BE2C (cell line): ENCODE measurements at places on chromosomes 13 and 19.

DNA sequence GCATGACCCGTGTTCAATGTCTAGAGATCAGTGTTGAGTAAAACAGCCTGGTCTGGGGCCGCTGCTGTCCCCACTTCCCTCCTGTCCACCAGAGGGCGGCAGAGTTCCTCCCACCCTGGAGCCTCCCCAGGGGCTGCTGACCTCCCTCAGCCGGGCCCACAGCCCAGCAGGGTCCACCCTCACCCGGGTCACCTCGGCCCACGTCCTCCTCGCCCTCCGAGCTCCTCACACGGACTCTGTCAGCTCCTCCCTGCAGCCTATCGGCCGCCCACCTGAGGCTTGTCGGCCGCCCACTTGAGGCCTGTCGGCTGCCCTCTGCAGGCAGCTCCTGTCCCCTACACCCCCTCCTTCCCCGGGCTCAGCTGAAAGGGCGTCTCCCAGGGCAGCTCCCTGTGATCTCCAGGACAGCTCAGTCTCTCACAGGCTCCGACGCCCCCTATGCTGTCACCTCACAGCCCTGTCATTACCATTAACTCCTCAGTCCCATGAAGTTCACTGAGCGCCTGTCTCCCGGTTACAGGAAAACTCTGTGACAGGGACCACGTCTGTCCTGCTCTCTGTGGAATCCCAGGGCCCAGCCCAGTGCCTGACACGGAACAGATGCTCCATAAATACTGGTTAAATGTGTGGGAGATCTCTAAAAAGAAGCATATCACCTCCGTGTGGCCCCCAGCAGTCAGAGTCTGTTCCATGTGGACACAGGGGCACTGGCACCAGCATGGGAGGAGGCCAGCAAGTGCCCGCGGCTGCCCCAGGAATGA lies 1.5 kb upstream of the CEACAM5 start:
- DNase-seq = peak; percentile 66

DNA sequence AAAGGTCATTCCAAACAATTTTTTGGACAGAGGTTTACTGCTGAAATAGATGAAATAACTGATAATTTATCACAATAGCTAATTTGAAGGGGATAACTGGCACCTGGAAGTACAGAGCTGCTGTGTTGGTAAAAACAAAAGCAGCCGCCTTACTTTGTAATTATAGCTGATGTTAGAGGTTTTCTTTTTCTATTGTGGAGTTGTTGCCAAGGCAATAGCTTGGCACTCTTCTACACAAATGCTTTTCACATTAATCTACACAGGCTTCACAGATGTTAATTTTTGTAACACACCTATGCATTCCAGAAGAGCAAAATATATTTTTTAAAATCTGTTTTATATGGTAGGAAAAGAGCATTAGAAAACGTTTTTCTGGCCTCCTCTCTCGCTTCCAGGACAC lies 56.9 kb downstream of the LACC1 start:
- DNase-seq = no peak

DNA sequence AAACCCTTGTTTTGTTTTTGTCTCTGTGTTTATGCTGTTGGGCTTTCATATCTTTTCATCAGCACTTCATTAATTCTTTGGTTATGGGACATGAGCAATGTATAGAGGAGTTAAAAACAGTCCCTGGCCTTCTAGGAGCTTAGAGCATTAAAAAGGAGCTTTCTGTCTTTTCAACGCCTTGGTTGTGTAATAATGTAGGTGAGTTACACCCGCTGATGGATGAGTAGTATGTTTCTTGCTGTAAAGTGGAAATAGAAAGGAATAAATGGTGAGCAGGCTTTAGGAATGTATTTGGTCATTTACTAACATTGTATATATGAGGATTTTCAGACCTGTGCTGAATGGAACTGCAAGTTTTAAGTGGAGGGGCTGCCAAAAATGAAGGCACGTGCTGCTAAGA lies 121.5 kb upstream of the RNF113B start:
- no peak for DNase-seq

DNA sequence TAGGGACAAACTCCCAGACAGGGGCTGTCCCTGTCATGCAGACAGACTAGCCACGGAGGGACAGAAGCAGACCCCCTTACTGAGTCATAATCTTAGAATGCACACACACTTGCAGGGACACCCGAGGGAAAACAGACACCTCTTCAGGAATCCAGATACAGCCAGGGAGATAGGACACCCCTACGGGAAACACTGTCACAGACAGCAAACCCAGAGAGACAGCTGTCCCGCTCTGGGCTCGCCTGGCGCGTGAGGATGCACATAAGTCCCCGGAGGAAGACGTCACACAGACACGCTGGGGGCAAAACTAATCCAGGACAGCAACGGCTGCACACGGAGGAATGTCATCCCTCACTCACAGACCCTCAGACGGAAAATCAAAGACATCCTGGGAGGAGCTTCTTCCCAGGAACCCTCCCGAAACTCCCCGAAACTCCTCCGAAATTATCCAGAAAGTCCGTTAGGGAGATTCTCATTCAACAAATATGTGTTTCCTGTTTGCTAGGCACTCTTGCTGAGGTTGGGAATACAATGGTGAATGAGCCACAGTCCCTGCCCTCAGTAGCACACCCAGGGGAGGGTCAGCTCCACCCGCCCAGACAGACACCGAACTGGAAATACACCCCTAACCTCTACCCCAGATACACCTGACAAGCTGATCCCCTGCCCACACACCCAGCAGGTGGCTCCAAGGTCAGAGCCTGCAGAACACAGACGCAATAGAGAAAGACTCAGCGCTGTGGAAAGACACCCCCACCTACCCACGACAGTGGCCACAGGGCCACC lies 15.2 kb upstream of the TOMM40 start:
- no peak for DNase-seq

DNA sequence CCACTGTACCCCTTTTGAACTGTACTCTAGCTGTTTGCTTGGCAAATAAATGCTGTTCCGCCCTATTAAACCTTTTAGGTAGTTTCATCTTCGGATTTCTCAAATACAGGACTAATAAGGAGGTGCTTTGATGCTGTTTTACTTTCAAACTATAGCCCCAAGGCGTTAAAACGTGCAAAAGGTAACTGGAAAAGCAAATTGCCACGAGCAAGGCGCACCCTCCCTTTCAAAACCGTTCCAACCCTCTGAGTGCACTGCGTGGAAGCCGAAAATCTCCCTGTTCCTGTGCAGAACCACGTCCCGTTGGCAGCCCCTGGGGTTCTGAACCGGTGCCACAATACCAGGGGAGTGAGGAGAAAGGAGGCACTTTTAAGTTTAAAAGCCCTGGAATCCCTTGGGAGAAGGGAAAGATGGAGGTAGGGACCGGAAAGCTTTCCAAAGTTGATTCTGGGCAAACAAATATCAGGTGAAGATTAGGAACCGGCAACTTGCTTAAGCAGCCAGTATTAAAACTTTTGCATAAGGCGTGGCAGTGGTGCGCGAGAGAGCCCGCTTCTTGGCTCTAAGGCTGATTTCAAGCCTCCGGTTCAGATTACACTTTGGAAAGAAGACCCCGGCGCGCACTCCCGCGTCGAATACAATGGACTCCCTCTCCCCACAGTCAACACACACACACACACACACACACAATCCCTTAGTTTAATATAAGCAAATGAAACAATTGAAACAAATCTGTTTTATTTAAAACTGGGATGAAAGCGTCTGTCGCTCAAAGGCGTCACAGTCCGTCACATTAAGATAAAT lies 9.5 kb downstream of the POU4F1 start:
- DNase-seq = no peak

GRCh38 chr13:23359882-23360281 lies 73.6 kb downstream of the SACS start:
- DNase-seq = no peak

DNA sequence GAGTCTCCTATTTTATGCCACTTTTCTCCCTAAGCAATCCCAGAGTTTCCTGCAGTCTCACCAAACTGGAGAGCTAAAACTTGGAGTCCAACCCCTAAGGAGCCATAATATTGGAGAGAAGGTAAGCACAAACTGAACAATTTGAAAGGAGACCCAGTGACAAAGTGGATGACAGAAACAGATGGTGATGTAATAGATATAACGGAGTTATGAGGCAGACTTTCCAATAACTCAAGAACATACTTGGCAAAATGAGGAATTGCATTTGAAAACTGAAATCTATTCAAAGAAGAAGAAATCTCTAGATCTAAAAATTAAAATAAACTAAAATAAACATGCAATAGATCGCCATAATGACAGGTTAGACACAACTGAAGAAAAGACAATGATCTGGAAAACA lies 200.9 kb upstream of the MIR17HG start:
- no peak for DNase-seq

- DNase-seq = peak; percentile 20
These were observed 73.4 kb upstream of the UBL3 start for GRCh38 chr13:29923554-29924481.

DNA sequence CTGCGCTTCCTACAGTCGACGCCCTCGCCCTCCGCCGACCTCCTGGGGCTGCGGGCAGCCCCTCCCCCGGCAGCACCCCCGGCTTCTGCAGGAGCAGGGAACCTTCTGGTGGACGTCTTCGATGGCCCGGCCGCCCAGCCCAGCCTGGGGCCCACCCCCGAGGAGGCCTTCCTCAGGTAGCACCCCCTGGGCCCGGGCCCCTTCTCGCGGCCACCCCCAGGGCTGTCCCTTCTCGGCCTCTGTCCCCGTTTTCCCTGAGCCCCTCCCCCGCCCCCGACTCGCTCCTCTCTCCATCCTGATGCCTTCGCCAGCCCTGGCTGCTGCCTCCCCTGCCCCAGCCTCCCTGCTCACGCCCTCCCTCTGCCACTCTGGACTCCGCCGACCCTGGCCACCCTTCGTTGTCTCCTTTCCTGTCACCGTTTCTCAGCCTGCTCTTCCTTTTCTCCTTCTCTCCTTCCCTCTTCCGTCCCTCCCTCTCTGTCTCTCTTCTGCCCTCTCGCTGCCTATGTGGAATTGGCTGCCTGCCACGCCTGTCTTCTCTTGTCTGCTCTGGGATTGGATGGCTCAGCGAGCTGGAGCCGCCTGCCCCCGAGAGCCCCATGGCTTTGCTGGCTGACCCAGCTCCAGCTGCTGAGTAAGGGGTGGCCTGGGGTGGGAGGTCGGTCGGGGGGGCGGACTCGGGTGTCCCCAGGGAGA lies 11.0 kb downstream of the FUZ start:
- DNase-seq = peak; percentile 95

GRCh38 chr13:94419304-94419924 lies 60.1 kb downstream of the DCT start:
- no peak for DNase-seq

DNA sequence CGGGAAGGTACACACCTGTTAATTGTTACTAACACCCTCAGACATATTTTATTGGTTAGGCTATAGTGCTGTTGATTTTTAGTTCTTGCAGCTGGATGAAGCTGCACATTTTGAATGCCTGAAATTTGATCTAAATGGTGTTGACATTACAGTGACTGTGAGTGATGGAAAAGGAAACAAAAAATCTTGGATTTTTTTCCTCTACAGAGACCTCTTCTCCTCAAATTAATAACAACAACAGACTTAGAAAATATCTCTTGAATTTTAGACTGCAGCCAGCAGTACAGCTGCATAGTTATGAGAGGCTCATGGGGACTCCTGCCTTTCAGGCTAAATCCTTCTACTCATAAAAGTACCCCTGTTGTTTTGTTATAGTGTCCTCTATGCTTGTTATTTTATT lies 500.5 kb upstream of the SPRY2 start:
- no peak for DNase-seq

DNA sequence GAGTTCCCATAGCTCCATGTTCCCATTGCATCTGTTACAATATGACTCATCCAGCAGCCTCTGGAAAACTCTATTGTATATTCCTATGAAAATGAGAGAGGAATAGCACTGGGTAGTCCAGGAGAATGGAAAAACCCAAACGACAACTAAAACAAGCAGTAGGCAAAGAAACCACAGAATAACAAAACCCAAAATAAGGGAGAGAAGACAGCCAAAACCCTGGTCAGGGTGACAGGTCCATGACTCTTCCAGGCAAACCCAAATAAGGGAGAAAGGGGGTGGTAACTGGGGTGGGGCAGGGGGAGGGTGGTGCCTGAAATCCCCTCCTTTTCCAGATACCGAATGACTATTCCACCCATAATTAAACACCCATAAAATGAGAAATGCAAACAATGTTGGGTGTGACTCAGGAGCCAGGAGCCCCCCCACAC lies 4.0 kb upstream of the ZNF8 start:
- DNase-seq = no peak

- DNase-seq = no peak
These were observed 18.5 kb downstream of the RASL11A start for GRCh38 chr13:27289011-27289665.

GRCh38 chr13:111505175-111505777 lies 184.8 kb downstream of the TEX29 start:
- no peak for DNase-seq

DNA sequence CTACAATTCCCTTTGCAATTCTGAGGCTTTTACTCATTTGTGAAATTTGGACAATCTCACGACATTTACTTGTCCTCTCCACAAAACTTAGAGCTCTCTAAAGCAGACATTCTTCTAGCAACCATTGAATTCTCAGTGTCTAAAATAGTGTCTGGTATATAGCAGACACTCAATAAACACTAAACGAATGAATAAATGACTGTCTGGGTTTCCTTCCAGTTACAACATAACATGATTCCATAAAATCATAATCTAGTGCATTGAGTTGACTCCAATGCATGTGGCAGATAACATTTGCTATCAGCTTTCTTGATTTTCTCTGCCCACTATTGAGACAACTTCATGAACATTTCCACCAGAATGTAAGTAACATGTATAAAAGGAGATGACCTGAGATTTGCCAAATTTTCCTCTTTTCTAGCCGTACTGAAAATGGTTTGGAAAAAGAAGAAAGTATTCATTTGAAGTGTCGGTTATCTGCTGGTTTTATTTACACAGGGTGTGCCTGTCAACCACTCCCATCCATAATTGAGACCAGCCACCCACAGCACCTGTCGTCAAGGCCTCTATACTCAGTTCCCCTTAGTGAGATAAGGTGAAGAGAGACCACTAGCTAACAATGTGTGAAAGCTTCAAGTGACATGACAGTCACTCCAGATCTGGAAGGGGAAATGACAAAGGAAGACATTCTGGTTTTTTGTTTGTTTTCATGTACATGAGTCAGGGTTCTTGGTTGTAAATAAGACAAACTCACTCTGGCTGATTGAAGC lies 4.8 kb upstream of the SERP2 start:
- DNase-seq = no peak

DNA sequence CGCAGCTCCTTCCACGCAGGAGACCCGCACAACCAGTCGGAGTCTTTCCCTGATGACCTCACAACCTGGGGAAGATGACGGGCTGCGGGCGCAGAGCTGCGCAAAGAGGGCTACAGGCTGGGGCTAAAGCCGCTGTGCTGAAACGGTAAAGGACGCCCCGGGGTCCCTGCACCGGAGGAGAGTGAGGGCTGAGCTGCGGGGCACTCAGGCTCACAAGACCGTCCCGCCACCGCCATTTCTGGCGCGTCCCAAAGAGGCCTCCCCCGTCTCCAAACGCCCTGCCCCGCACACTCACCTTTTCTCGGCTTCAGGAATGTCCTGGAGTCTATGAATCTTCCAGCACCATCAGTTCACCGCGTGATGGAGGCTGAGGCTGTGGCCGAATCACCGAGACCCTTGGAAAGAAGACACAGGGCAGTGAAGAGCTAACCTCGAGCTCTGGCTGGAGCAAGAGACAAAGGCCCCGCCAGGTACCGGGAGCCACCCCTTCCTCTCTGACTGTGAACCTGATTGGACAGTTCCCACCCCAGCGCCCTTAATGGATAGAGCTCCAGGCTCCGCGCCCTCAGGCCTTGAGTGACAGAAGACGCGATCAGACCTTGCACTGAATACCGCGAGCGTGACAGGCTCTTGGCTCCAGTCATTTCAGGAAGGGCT lies 41.8 kb upstream of the ZNF429 start:
- peak; percentile 14 for DNase-seq
